ENCODE measurements at places on chromosomes 1 and 21. TPM values are rescaled to one million over a fixed set of nuclear protein-coding genes. Genes with fewer than 3 reads are reported as not detected.

GRCh38 chr1:169561692-169562091 is 24.6 kb downstream of the F5 start:
- DNase-seq = no peak

DNA sequence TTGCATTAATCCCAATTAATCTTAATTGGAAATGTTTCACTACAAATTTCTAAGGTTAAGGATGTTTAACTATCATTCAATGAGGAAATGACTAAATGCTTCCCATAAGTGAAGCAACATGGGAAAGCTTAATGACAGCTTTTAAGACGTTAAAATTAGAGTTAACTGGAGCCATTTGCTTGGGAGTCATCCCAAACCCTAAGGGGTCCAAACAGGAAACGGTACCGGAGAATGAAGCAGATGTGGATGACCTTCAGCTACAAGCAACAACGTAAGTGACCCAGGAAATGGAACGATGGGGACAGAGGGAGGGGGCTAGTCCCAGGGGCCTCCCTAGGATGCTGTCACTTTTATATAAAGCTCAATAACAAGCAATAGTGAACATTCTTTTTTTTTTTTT is 62.2 kb downstream of the CAPZB start:
- DNase-seq = no peak

Gene TMEM200B
- total RNA-seq = 5.6 TPM

GRCh38 chr1:108814343-108815125 is 42.4 kb downstream of the AKNAD1 start:
- DNase-seq = no peak

GRCh38 chr1:214310010-214310409 is 29.1 kb downstream of the SMYD2 start:
- no peak for DNase-seq

DNA sequence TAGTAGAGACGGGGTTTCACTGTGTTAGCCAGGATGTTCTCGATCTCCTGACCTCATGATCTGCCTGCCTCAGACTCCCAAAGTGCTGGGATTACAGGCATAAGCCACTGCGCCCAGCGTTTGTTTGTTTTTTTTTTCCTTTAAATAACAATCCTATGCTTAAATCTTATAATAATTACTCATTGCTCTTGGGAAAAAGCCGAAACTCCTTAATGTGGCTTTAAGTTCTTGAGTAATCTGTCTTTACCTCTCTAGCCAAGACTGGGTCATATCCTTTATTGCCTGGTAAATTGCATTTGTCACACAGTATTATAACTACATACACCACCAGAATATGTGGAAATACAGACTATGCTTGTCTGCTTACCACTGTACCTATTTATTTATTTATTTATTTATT is 97.1 kb downstream of the MACF1 start:
- DNase-seq = no peak

DNA sequence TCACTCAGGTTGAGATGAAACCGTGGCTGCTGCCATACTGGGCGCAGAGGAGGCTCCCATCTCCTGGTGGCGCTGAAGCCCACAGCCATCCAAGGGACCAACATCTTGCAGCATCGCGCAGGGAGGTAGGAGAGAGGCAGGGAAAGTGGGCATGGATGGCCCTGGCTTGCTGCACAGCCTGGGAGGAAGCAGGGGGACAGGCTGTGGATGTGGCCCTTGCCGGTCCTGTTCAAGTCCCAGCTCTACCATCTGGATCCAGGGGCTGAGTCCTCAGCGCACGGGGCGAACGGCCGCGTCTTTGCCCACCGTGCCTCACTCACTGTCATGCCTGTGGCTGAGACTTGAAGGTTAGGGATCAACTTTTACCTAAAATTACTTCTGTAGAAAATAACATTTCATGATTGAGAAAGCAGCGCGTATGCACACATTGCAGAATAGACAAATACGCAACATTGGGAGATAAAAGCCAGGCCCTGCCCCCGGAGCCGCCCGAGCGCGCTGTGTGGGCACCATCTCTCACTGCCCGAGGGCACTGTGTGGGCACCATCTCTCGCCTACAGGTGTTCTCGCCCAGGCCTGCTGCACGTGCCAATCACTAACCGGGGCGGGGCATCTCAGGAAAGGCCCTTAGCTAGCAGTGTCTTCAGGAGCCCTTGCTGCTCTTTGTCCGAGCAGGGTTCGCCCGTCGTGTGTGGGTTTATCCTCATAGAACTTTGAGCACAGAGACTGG is 11.5 kb downstream of the SLX9 start:
- peak; percentile 69 for DNase-seq

Gene LCE1A
- total RNA-seq = not detected

Gene COL6A2
- 198 TPM for total RNA-seq

Gene NTRK1
- 1.4 TPM for total RNA-seq

DNA sequence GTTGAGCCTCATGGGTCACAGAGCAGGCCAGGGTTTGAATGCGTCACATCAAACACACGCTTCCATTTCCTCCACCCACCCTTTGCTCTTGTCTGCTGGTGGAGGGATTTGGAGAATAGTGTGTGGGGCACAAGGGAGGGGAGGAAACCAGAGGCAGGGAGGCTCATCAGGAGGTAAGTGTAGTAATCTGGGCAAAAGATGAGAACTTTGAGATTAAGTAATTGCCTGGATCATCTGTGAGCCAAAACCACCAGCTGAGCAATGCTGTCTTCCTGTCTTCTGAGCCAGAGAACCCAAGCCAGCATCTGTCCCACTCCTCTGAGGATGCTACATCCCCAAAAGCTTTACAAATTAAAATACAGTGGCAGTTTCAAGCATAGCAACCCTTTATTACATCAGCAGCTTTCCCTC is 45.2 kb downstream of the C8B start:
- no peak for DNase-seq

Gene MXRA8
- 71.7 TPM for total RNA-seq

GRCh38 chr1:57061369-57061768 is 95.6 kb upstream of the C8B start:
- no peak for DNase-seq

Gene ST6GALNAC3
- 12.4 TPM for total RNA-seq

DNA sequence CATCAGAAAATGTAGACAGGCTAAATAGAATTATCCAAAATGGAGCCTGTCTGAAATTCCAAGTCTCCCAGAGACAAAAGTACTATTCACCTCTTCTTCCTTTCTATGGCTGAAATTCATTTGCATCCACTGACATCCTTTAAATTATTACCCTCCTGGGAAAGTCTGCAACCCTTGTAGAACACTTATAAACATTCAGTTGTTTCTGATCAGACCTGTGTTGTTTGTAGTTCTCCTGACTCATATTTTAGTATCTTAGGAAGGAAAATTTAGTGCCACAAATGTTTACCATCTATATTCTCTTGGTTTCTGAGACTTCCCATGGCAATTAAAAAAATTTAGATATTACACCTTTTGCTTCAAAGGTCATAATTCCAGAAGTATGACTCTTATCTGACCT is 69.6 kb upstream of the C1orf105 start:
- DNase-seq = no peak

- no peak for DNase-seq
Measured at GRCh38 chr21:32380940-32381339, 11.9 kb downstream of the URB1 start.

DNA sequence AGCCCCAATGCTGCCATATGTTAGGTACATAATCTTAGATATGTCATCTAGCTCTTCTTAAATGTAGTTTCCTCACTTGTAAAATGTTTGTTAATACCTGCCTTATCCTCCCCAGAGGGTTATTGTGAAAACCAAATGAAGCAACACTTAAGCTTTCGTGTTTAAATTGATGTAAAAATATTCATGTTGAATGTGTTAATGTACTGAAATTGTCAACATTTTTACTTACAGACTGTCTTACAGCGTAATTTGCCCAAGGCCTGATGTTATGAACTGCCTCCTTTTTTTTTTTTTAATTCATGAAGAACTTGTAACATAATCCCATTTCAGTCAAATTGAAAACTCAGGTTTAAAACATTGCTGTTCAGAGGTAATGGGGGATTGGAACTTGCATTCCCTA is 25.6 kb upstream of the ENAH start:
- DNase-seq = no peak

DNA sequence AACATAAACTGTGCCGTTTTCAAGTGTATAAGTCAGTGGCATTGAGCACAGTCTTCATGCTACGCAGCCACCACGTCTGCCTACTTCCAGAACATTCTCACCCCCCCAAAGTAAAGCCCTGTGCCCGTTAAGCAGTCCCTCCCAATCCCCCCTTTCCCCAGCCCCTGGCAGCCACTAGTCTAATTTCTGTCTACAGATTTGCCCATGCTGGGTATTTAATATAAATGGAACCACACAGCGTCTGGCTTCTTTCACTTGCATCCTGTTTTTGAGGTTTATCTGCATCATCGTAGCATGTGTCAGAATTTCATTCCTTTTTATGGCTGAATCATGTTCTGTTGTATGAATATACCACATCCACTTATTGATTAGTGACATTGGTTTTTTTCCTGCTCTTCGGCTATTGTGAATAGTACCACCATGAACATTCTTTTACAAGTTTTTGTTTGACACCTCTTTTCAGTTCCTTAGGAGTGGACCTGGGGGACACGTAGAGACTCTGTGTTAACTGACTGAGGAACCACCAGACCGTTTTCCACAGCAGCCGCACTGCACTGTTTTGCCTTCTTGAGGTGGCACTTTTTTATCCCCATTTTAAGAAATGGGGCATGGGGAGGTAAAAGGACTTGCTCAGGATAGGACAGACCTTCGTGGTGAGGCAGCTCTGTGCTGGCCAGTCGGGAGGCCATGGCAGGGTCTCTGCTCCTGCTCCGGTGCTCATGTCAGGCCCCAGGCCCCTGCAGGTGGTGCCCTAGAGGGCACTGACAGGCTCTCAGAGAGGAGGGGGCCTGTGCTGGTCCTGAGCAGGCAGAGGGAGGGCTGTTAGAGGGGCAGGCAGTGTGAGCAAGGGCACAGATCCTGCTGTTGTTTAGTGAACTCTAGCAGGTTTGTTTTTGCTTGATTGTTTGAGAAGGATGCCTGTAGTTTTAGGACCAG is 123.8 kb downstream of the PCBP3 start:
- DNase-seq = no peak

DNA sequence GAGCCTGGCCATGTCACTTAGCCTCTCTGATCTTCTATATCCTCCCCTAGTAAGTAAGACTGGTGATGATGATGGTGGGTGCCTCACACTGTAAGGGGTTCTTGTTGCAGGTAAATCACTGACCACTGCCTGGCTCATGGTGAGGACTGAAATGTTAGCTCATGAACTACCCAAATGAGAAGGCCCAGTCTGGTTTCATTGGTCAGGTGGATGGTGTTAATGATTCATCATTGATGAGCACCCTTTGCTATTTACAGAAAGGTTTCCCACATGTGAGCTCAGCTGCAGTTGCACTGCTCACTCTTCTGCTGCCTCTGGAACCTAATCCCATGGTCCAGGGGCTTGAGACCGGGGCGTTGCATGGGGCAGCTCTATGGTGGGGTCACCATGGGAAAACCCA is 417.7 kb downstream of the PRDM2 start:
- no peak for DNase-seq

- no peak for DNase-seq
Measured at GRCh38 chr1:16348414-16349182, 3.7 kb downstream of the FBXO42 start.

DNA sequence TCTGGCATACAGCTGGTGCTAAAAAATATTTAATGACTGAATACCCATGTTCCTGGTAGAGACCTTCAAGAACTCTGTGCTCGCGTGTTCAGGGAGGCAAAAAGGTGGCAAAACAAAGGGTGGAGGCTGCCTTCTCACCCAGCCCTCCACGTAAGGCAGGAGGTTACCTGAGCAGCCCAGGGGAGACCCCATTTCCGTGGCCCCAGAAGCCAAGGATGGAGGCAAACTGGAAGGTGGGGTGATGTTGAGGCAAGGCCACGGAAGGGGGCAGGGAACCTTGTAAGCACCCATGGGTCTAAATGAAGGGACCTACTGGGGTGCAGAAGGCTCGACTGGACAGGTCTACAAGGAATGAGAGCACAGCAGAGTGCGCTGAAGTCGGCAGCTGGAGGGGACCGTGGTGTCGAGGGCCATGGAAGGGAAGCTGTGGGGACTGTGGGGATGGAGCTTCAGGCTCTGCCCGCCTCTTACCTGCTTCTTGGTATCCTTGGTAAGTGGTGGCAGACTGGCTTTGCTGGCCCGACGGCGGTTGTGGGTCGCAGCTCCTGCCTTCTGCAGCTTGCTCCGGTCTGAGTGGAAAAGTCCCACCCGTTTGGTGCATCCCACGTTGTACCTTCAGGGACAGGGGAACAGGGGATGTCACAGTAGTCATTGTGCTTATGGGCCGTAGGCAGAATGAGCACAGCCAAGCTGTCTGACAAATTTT is 8.9 kb upstream of the A3GALT2 start:
- peak; percentile 57 for DNase-seq

- no peak for DNase-seq
Measured at GRCh38 chr1:1150100-1150499, 23.6 kb upstream of the TTLL10 start.

Gene WNT2B
- total RNA-seq = 1.1 TPM

All from spleen (tissue), 13 donors.